Upper lobe of left lung (tissue), 6 donors: ENCODE measurements at places on chromosomes 13 and 19. TPM values are rescaled to one million over a fixed set of nuclear protein-coding genes. Genes with fewer than 3 reads are reported as not detected.

Gene MAST1
- not detected for total RNA-seq

Gene ZNF728
- not detected for total RNA-seq

Gene KIR2DL1
- total RNA-seq: not detected

Gene ONECUT3
- not detected for total RNA-seq

Gene CGB7
- total RNA-seq: 5.2 TPM

Gene CEACAM16
- not detected for total RNA-seq

Gene NFIC
- 154 TPM for total RNA-seq

Gene PSG7
- not detected for total RNA-seq

Gene OVOL3
- not detected for total RNA-seq

Gene ZNF665
- total RNA-seq: 3.8 TPM
